ENCODE measurements at places on chromosomes 11 and 22. TPM values are rescaled to one million over a fixed set of nuclear protein-coding genes. Genes with fewer than 3 reads are reported as not detected.

DNA sequence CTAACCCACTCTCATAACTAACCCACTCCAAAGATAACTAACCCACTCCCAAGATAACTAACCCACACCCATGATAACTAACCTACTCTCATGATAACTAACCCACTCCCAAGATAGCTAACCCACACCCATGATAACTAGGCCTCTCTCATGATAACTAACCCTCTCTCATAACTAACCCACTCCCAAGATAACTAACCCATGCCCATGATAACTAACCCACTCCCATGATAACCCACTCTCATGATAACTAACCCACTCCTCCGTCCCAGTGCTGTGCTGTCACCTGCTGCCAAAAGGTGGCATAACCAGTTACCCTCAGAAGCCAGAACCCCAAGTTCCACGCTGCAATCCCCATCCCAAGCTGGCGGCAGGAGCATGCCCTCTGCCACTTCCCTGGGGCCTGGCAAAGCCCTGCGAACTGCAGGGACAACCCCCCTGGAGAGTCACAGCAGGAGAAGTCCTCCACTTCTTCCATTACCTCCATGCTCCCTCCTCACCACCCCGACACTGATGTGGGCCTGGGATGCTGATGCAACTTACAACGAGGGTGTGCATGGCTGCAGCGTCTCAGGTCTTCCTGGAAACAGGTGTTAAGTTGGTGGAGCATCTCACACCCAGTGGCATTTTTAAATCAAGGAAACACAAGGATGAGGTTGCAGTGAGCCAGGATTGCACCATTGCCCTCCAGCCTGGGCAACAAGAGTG is 30.8 kb upstream of the CELSR1 start:
- DNase-seq, result no peak

DNA sequence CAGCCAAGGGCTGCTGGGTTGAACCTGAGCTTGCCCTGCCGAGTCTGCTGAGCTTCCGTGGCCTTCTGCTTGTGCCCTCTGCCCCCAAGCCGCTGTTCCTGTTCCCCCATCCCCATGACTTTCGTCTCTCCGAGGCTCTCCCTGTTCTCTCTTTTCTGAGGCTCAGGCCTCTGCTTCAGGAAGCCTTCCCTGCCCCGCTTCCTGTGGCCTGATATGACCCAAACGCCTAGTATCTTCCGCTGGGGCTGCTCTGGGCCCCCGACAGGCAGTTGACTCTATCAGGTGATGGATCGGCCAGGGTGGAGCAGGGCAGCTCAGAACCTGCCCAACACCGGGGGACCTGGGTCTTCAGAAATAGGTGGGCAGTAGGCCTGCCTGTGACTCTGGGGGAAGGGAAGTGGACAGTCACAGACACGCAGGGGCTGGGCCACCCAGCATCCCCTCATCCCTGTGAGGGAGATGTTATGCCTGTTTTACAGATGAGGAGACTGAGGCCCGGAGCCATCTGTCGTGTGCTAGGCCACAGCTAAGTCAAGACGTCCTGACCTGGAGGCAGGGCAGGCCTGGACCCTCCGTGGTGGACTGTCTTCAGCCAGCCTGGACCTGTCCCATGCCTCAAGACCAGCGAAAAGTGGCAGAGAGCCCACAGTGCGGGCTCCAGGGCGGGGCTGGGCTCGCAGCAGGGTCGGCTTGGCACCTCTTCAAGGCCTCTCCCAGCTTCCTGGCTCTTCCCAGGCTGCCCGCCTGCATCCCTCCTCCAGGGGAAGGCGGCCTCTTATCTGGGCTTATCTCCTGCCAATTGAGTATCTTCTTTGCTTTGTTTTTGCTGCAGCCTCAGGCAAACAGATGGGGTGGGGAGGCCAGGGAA is 16.2 kb downstream of the BAD start:
- no peak for DNase-seq

- DNase-seq, result no peak
Observed at GRCh38 chr11:108617055-108617454, 23.5 kb upstream of the EXPH5 start.

- DNase-seq, result peak; percentile 43
Observed at GRCh38 chr11:43399983-43400630, 41.4 kb downstream of the TTC17 start.

ART1 gene
- total RNA-seq, result not detected

PDE2A gene
- total RNA-seq, result 0.75 TPM
